Stimulated activated CD4-positive, alpha-beta T cell treated with anti-CD3 and anti-CD28 coated beads, Interleukin-15, amount 100 ng/mL, for 48 hours (primary cell): ENCODE measurements at places on chromosomes 4 and X.

DNA sequence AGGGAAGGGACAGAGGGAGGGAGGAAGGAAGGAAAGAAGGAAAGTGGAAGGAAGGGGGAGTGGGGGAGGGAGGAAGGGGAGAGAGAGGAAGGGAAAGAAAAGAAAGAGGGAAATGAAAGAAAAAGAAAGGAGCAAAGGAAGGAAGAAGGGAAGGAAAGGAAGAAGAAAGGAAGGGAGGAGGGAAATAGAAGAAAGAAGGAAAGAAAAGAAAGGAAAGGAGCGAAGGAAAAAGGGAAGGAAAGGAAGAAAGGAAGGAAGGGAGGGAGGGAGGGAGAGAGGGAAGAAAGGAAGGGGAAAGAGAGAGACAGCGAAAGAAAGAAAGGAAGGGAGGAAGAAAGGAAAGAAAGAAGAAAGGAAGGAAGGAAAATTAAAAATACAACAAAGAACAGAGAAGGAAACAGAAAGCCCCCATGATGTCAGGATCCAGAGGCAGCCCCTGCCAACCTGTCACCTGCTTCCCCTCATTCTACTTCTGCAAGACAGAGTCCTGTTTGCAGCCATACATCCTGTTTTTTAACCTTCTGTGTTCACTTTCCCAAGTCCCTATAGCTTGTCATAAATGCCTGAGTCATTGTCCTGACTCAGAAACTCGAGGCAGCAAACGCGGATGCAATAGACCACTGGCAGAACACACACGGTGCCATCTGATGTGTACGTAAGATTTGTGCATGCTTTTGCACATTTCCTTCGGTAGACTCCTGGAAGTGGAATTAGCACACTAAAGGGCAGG, 77.0 kb upstream of the C4orf50 start:
- DNase-seq: no peak

GRCh38 chrX:37378830-37379229, 29.7 kb downstream of the PRRG1 start:
- no peak for DNase-seq

DNA sequence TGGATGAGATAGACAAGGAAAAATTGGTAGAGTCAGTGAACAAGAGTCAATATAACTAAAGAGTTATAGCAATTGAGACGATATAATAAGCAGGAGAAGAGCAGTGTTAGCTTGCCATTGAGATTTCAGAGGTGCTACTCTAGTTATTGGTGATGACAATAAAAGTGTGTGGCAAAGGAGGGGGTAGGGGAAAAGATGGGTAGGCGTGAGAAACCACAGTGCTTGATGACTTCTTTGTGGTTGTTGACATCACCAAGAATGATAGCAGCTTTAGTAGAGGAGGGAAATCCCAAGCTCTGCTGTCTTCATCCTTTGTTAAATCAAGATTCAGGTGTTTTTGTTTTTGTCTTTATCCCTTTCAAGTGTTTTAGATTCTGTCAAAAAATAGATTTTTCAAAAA, 179.9 kb upstream of the PPP3CA start:
- peak; percentile 57 for DNase-seq

- DNase-seq: no peak
These were observed 165.0 kb downstream of the ZNF674 start for GRCh38 chrX:46380148-46380752.

DNA sequence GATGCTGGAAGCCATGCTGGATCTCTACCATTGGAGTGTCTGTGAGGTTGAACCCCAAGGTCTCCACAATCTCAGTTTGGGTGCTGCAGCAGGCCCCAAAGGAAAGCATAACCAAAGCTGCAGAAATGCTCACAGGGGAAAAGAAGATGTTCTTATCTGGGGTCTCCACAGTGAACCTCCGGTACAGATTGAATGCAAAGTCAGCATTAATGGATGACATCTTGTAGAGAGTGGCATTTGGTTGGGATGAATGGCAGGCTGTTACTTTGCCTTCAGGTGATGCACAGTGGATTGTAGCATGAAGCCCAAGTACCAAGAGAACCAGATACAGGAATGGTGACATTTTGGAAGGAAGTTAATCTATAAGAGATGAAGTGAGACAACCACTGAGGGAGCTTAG, 1.8 kb downstream of the SERPINA7 start:
- no peak for DNase-seq

DNA sequence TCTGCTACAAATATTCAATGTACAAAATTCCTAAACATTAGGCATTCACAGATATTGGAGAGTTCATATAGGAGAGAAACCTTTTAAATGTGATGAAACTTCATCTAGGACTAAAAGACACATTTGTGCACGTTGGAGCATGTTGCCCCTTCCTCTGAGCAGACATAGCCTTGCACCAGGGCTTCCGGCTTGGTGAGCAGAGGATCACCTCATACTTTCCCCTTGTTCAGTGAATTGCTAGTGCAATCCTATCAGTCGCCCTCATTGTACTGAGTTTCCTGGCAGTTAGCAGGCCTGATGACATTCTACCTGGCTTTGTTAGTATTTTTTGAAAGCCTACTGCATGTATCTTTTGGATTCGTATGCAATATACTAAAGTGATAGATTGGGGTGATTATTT, 466.2 kb downstream of the SPRY1 start:
- no peak for DNase-seq

GRCh38 chr4:106627051-106627450, 258.5 kb upstream of the GIMD1 start:
- DNase-seq: no peak

DNA sequence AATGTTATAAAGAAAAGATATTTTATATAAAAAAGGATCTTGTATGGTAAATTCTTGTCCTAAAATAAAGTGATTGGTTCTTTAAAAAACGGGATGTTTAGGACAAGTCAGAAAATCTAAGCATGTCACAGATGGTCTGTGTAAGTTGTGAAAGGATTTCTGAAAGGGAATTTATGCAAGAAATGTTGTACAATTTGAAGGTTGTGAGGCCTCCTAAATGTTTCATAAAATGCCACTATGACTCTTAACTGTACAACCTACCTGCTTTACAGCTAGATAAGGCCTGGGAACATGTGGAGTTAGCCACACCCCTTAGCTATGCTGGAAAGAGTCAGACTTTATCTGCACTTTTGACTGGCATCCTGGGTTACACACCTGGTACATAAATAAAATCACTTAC, 951.5 kb upstream of the POU3F4 start:
- DNase-seq: no peak
